Thoracic aorta (tissue), 2 donors: ENCODE measurements at places on chromosomes 1 and 21. TPM values are rescaled to one million over a fixed set of nuclear protein-coding genes. Genes with fewer than 3 reads are reported as not detected.

Gene EPHA10
- total RNA-seq: not detected

Gene GNG4
- 0.28 TPM for total RNA-seq

Gene FCRL5
- 0.54 TPM for total RNA-seq

- no peaks in the 10 kb centered on the region for H3K27me3 ChIP-seq
- H3K4me1 ChIP-seq: peaks cover 38% of the 10 kb centered on the region
- no peaks in the 10 kb centered on the region for H3K36me3 ChIP-seq
- no peak for DNase-seq
These were observed 60.9 kb upstream of the C1orf105 start for GRCh38 chr1:172359491-172359999.

GRCh38 chr1:81558291-81559076 is 242.2 kb upstream of the ADGRL2 start:
- no peak for DNase-seq
- H3K4me3 ChIP-seq: no peak overlapping the region
- H3K27me3 ChIP-seq: no peaks in the 10 kb centered on the region
- H3K27ac ChIP-seq: no peak overlapping the region
- no peaks in the 10 kb centered on the region for H3K36me3 ChIP-seq
- no peaks in the 10 kb centered on the region for H3K4me1 ChIP-seq

- H3K27me3 ChIP-seq: no peaks in the 10 kb centered on the region
- no peak overlapping the region for H3K4me3 ChIP-seq
- no peaks in the 10 kb centered on the region for H3K36me3 ChIP-seq
These were observed 91.2 kb upstream of the PGBD5 start for GRCh38 chr1:230517326-230517725.

GRCh38 chr1:51954783-51955182 is 35.7 kb downstream of the RAB3B start:
- no peak for DNase-seq
- H3K4me3 ChIP-seq: no peak overlapping the region
- H3K4me1 ChIP-seq: no peaks in the 10 kb centered on the region
- no peaks in the 10 kb centered on the region for H3K36me3 ChIP-seq
